Activated T-helper 9 cell treated with anti-CD3 and anti-CD28 coated beads, Interleukin-2, amount 50 U/mL, for 16 hours (primary cell): ENCODE measurements at places on chromosomes 3 and 15.

- no peak for DNase-seq
Observed at GRCh38 chr3:69842789-69843188, 103.5 kb downstream of the MITF start.

DNA sequence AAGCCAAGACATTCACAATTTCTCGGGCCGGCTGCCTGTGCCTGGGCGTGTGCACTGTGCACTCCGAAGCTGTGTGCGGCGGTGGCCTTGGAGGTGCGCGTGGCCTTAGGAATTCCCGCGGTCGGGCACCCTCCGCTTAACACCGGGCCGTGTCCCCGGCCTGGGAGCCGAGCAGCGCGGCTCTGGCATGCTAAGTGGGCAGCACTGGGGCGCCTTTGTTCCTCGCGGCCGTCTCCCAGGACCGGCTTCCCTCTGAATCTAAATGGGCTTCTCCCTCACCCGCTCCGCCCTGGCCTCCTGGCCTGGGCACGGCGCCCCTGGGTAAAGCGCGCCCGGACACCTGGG, 498 bp upstream of the ARNT2 start:
- no peak for DNase-seq

DNA sequence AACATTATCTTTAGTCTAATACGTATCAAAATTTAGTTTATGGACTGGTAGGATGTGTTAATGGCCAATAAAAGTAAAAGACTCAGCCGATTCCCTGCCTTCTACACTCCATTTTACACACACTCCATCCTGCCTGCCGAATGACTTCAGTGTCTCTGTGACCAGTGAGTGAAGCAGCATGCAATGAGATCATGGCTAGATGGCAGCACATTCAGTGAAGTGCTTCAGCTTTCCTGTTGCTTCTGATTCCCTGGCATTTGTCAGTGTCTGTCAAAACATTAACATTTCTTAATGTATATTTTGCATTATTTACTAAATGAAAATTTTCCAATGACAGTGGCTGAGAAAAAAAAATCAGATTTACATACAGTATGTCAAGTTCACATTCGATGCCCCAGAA, 412.0 kb downstream of the FHIT start:
- DNase-seq, result no peak

DNA sequence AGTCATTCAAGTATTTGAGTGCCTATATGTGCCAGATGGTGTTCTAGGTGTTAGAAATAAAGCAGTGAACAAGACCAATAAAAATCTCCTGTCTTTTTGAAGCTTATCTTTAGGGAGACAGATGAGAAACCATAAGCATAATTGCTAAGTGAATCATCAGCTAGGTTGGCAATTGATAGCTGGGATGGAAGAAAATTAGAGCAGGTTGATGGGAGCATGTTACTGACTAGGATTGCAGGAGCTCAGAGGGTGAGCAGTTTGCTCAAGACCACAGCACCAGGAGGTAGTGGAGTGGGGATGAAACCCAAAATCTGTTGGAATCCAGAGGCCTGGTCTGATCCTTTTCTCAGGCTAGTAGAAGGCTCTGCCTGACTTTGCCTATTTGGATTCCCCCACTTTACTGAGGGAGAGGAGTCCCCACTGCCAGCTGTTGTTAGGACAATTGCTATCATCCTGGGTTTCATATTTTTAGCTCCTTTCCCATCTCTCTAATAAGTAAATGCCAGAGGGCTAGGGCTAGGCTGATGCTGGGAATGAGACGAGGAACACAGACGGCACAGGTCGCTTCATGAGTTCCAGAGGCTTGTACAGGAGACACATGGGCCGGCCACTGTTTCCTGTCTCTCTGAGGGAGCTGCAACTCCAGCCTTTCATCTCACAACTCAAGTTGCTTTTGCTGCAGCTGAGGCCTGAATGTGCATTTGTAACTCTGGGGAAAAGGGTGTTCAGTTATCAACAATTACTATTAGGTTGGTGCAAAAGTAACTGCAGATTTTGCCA, 102.9 kb downstream of the CACNA1D start:
- DNase-seq, result no peak

DNA sequence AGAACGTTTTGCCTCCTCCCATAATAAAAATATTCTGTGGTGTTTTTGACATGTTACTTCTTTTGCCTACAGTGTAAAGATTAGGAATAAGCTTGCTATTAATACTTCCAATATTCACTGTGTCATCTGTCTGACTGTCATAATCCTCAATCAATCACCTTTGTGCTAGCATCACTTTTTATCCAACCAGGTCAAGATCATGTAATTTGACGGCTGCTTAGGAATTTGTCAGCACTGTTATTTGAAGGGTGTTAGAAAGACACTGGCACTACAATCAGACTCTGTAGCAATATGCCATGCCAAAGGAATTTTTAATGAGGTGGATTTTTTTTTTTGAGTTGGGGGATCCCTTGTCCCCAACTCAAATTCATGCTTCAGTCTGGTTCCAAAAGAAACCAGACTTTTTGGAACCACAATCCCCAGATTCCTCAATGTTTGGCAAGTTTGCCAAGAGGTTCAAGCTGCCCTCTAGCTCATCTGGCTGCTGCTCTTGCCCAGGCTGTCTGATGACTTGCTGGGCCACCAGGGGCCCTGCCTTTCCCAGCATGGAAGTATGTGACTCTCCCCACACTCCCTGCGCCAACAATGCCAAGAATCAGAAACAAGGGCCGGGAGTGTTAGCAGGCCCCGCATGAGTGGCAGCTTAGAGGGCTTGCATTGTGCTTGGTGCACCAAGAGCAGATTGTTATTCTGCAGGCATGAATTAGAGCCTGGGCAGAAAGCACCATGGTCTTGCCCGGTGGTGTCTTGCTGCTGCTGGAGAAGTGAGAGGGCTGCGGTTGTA, 58.6 kb upstream of the TSC22D2 start:
- DNase-seq, result no peak
